ENCODE measurements at places on chromosomes 12 and 14.

DNA sequence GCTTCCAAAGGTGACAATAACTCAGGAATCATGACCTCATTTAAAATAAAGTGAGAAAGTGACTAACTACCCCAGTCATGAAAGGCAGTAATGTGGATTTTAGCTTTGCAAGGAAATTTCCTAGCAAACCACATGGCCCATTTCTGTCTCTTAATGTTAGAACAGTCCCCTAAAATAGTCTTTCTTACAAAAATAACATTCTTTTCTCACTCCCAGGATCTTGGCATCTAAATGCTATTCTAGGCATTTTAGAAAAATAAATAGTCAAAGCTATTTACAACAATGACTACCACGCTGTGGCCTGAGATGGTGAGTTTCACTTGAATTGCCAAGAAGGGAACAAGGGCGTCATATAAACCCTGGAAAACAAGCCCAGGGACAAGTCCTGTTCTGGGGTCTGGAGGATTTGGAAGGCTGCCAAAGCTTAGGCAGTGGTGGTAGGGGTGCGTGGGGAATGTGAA is 101.2 kb upstream of the CCDC175 start:
- DNase-seq = no peak

- peak; percentile 20 for DNase-seq
These were observed 1.5 kb downstream of the BCL2L14 start for GRCh38 chr12:12072064-12072760.

DNA sequence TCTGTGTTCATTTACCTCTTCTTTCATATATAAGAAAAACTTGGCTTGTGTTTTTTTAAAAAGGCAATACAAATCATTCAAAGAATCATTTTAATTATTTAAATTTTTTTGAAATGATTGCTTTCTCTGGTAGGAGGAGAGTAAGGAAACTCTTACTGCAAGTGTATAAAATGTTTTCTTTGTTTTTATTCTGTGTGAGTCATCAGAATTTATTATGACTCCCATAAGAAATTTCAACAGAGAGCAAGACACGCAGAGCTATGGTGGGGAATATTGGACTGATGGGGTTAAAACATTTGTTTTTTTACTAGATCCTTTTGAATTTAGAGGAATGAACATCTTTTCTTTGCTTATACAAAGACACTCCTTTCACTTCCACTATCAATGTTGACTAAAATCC is 119.1 kb upstream of the ATXN7L3B start:
- DNase-seq = no peak

- DNase-seq = no peak
These were observed 177.5 kb upstream of the RTL1 start for GRCh38 chr14:101080922-101081593.

DNA sequence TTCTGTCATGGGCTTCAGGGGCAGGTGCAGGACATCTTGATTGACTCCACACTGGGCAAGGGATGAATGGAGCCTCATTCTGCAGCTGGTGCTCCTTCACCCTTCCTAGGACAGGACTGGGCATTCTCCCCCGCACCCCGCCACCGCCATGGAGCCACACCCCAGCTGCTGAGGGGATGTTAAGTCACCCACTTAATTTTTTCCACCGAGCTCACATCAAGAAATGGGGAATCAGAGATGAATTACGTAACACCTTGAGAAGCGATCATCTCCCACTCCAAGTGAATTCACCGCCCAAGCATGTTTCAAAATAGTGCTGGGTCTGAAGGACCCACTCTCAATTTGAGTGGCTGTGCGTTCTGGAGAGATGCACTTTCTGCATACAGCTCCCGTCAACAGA is 94.2 kb downstream of the EML1 start:
- DNase-seq = no peak

GRCh38 chr14:66831173-66831572 is 323.2 kb downstream of the GPHN start:
- DNase-seq = no peak

- DNase-seq = no peak
These were observed 161.3 kb upstream of the PTPRQ start for GRCh38 chr12:80282761-80283160.

DNA sequence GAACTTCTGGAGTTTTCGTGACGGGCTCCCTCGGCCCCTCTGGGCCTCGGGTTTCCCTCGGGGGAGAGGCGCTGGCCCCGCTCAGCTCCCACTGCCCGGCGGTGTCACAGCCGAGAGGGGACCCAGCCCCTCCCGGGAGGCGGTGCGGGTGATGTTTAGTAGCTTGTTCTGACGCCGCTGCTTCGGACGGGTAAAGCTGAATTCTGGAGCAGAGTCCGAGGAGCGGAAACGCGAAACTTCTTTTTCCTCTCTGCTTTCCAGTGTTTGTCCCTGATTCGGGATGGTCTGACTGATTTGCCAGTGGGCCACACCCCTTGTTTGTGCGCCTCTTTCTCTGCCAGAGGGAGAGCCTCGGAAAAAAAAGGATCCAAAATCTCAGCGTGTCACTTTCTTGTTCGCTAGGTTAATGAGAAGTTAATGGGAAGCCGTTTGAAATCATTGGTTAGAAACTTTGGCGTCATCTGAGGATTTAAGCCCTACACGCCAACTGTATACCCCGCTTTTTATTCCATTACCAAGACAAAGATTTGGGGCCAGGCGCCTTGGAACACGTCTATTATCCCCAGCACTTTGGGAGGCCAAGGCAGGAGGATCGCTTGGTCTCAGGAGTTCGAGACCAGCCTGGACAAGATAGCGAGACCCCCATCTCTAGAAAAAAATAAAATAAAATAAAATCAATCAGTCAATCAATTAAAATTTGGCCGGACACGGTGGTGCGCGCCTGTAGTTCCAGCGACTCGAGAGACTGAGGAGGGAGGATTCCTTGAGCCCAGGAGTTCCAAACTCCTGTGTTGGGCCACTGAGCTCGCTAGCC is 756 bp downstream of the TULP3 start:
- peak; percentile 26 for DNase-seq
